Camera-type eye (tissue), 1 donor: ENCODE measurements at places on chromosomes 13 and 19. TPM values are rescaled to one million over a fixed set of nuclear protein-coding genes. Genes with fewer than 3 reads are reported as not detected.

The TPTE2 gene
- total RNA-seq: not detected

The TJP3 gene
- total RNA-seq: 5.3 TPM

The CYP4F3 gene
- 0.71 TPM for total RNA-seq

The NLRP7 gene
- not detected for total RNA-seq

The RYR1 gene
- 20.4 TPM for total RNA-seq
